ENCODE measurements at places on chromosomes 7 and 10. TPM values are rescaled to one million over a fixed set of nuclear protein-coding genes. Genes with fewer than 3 reads are reported as not detected.

The FAM24B gene
- 4.3 TPM for total RNA-seq

DNA sequence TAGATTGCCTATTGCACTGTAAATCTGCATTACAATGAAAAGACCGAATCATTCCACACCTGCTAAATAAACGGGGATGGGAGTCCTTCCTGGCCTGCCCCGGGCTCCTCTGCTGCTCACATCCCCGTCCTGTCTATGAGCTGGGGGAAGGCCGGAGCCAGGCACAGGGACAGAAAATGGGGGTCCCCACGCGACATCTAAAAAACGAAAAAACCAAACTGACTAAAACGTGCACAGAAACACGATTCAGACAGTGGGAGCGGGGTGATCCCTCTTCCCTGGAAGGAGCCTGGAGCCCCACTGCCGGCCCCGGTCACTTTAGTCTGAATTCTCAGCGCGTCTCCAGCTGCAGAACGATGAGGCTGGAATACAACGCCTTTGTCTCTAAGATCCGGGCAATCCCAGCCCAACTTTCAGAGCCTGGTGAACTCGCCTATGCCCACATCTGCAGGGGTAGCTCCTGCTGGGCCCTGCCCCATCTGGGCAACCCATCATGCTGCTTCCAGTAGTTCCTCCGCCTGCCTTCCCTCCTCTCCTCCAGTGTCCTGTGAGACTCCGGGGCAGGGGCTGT lies 78.0 kb downstream of the ADARB2 start:
- DNase-seq = no peak

The KCND2 gene
- total RNA-seq = under 0.01 TPM

- peak; percentile 66 for DNase-seq
Observed at GRCh38 chr10:100878291-100878910, 34.4 kb upstream of the SLF2 start.

DNA sequence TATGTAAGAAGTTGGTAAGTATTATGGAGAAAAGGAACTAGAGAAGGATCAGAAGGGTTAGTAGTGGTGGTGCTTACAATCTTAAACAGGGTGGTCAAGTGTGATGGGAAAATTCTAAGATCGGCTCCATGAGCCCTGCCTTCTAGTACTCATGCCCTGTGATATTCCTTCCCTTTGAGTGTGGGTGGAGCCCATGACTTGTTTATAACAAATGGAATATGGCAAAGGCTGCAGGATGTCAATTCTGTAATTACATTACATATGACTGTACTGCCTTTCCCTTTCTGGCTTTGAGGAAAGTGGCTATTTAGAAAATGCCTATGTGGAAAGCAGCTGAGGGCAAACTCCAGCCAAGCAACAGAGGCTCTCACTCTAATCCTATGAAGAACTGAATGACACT lies 309.6 kb downstream of the AGMO start:
- DNase-seq = no peak

The PTER gene
- 14.8 TPM for total RNA-seq

DNA sequence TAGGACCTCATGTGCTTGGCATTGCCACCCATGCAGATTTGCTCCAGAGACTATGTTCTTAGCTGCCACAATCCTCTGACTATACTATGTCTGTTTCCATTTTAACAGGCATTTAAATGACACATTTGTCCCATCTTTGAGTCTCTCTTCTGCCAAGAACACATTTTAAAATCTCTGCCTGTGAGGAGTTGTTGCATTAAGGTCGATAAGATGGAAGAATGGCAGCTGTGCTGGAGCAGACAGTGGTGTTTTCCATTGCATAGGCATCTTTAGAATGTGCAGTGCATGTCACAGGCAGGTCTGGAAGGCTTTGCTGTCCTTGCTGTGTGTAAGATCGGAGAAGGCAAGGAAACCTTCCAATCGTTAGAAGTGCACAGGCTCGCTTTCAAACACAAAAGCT lies 70.9 kb upstream of the CELF2 start:
- no peak for DNase-seq

DNA sequence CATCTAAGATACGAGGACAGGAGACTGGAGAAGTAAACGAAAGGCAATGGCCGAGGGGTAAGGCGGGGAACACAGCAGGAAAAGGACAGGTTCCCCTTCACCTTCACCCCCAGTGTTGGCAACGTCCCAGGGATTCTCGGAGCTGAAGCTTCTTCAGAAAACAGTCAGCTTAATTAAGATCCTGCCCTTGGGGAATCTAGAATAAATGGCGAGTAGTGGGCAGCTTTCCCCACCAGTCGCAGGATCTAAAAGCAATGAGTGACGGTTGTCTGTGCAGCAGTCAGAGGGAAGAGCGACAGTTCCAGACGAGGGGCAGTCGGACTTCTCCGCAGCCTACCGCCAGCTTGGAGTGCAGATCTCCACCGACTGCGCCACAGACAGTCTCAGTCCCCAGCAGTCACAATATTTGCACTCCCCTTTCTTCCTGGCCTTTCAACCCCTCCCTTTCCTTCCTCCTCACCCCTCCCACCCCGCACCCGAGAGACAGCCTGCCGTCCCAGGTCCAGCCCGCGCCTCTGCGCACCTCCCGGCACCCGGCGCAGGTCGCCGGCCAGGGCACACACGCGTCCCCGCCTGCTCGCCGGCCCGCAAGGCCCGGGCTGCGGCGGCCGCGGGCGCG lies 10.9 kb upstream of the SP8 start:
- peak; percentile 50 for DNase-seq

The SLC39A12 gene
- total RNA-seq = not detected

GRCh38 chr7:87517136-87517815 lies 41.8 kb upstream of the ABCB4 start:
- no peak for DNase-seq

DNA sequence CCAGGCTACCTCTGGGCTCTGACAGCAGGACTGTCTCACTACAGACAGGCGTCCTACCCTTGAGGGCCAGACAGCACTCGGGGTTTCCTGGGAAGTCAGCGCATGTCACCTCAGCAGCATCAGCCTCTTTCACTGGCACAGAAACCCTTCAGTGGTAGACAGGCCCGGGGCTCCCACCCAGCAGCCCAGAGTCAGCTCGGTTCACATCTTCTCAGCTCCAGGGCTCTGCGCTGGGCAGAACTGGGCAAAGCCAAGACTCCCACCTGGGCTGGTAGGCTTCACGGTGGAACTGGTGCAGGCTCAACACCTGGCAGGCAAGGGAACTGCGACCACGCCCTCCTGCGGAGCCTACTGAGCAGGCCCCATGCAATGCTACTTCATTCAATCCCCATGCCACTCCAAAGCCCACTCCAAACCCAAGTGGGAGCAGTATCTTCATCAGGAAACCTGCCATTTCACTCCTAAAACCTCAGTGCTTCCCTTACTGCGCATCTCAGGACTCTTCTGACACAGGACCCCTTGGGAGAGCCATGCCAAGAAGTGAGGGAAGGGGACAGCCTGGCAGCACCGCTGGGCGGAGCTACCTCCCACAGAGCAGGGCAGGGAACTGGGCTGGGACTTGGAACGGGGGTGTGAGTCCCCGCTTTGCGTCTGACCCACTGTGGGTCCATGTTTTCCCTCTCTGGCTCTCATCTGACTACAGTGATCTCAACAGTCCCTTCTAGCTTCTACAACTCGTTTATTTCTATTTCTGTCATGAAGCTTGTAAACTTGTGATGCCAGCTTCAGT lies 60.4 kb downstream of the SCRN1 start:
- no peak for DNase-seq

GRCh38 chr7:43593010-43593409 lies 10.1 kb downstream of the STK17A start:
- DNase-seq = no peak

DNA sequence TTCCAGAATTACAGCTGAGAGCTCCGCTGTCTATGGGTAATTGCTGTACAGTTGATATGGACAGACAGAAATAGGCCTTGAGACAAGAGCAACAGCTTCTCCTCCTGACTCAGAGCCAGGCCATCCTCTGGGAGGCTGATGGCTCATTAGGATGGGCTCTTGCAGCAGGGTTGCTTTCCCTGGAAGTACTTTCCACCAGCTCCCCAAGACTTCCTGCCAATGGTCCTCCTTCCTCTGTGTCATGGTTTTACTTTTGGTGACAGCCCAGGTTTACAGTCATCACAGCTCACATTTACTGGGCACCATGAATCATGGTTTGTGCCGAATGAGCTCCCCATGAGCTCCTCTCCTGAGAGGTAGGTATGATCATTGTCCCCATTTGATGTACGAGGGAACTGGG lies 131.8 kb downstream of the HECW1 start:
- no peak for DNase-seq

DNA sequence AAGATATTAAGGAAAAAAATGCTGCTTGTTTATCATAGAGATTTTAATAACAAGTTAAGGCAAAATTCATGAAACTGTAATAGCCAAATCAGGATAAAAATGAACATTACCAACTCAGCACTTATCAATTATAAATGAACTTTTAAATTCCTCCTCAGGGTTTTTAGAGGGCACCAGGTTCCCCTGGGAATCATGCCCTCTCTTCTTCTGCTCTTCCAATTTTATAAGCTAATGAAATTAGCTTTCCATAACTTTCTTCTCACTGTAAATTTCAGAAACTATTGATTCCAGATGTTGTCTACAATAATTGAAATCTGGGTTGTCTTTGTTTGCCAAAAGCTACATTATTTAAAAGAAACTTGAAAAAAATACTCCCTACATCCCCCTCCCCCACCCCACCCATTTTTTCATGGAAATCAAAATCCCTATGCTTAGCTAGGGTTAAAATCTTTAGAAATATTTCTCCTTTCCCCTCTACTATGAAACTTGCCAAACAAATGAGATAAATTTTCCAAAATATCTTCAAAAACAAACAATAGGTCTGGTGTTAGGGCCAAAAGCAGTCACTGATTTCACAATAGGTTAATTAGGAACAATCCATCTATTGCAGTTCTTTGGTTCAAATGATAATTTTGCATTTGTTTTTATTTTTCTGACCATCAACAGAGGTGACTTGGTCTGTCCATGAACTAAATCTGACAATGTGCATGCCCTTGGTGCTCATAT lies 187.7 kb downstream of the DOCK4 start:
- DNase-seq = no peak

The CDHR3 gene
- not detected for total RNA-seq

DNA sequence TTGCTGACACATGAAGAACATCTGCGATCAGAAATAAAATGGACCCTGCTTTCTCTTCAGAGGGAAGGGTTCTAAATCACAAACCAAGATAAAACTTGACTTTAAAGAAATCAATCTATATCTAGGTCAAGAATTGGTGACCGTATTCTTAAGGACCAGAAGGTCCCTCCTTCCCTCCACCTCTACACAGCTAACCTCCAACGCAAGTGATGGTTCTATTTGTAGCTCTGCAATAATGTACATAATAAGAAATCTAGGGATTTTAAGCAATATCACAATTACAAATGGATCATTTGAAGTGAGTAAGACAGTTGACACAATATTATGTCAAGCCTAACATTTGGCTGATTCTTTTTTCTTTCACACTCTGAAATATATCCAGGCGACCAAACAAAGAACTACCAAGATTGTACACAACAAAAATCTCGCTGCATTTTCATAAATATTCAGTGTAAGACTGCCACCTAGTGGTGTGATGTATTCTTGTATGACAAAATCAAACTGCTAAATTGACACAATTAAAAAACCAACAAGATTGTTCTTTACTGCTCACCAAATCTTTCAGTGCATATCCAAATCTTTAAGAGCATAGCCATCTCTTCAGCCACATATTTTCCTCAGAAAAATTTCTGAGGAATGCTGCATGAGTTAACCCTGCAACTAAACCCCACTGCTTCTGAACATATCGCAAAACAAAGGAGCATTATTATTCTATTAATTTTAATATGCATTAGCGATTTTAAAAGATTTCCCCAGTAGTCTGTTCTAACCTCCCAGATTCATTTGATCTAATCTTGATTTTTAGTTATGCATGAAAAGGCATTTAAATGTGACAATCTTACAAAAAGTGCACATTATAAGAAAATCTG lies 44.5 kb downstream of the ICA1 start:
- DNase-seq = peak; percentile 57

The HOXA7 gene
- total RNA-seq = 13.2 TPM

DNA sequence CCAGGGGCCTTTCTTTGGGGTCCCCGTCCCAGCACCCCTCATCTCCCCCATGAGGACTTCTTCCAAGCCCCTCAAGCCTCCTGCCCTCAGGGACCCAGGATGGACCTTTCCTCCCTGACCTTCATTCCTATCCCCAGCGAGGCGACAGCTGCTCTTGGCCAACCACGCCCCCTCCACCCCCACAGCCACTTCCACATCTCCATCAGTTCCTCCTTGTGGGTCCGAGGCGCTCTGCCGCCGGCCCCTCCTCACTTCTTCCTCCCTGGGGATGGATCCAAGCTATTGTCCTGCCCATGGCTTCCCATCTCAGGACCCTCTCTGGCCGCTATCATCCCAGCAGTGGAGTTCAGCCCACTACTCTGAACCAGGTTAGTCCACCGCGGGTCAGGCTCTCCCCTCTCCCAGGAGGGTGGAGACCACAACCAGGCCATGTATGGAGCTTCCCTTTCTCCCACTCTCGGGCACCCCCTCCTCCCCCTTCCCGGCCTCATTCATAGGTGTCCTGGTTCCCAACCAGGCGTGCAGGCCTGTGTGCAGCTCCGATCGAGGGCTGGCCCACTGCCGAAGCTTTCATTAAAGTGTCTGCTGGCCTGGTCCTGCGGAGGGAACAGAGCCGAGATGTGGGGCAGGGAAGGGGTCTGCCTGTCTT lies 1.7 kb upstream of the SH2B2 start:
- no peak for DNase-seq

- DNase-seq = no peak
Observed at GRCh38 chr7:2482725-2483451, 6.7 kb upstream of the GRIFIN start.

DNA sequence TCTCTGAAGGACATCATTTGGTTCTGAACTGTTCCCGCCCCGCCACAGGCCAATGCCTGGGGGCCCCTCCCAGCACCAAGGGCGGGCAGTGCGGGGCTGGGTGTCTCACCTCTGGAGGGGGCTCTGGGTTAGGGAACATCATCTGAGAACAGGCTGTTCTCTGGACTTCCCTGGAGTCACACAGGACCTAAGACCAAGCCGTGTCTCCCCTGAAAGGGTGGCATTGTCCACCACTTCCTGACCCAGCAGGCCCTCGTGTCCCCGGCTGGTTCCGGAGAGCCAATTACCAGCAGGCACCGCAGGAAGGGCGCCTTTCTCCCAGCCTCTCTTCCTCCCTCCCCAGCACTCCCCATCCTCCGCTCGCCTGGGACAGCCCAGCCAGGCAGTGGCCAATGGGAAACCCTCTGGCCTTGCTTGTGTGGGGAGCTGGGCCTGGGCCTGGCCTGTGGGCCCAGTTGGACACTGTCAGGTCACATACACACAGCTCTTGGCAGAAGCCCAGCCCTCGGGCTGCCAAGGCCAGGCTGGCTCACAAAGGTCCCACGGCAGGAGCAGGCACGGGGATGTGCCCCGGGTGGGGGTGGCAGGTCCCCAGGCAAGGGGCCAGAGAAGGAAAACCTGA lies 119.5 kb downstream of the SPDYE5 start:
- DNase-seq = no peak

- no peak for DNase-seq
Observed at GRCh38 chr10:132659206-132660091, 121.9 kb downstream of the INPP5A start.

DNA sequence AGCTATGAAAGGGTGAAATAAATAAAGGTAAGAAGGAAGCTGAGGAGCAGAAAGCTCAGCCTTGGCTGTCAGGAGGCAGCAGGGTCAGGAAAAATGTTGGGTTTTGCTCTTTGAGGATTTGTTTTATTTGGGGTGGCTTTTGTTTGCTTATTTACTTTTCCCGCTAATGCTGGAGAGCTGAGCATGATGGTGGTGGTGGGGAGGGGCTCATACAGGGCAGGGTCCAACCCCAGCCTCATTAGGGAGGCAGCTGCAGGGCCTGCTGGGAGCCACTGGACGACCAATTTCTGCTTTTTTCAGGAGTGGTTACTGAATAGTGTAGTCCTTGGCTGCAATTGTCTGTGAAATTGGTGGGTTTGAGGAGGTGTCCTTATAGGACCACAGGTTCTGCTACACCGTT lies 36.3 kb downstream of the CCM2 start:
- DNase-seq = no peak
